NCI-H1105 treated with DMSO at 0.1 percent for 48 hours (cell line): ENCODE measurements at places on chromosomes 7 and 10.
A peak's percentile ranks its signal among the peaks of the same experiment; 100 is the strongest.

DNA sequence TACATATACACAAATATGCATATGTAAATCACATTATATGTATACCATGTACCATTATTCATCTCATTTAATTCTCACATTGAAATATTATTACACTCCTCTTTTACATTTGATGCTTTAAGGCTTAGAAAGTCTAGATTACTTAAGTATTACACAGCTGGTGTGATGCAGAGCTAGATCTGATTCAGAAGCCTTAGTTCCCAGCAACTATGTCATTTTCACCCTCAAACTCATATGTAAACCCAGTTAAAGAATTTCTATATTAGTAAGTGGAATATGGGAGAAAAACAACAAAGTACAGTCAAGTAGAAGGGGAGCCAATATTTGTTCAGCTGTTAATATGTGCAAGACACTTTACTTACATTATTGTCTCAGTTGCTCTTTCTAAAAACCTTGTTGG lies 74.3 kb upstream of the CSTF2T start:
- no peak for DNase-seq

GRCh38 chr10:102729029-102730026 lies 14.4 kb upstream of the WBP1L start:
- DNase-seq, result no peak

DNA sequence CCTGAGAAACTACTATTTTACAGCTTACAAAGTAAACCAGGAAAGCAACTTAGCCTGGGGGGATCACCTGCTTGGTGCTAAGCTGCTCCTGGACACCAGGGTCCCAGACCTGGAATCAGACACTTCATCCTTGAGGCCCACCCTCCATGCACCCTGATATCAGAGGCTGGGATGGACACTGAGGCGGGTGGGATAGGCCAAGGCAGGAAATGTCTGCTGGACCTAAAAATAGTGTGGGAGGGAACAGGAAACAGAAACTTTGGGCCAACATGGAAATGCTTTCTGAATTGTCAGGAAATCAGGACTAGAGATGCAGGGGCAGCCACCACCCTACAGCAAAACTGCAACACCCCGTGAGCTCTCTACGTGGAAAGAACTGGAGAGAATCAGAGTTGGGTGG lies 101.5 kb upstream of the PODXL start:
- DNase-seq, result no peak

GRCh38 chr10:15253951-15254807 lies 85.7 kb upstream of the NMT2 start:
- DNase-seq, result no peak

- DNase-seq, result no peak
Measured at GRCh38 chr10:3077940-3078630, 10.7 kb downstream of the PFKP start.

DNA sequence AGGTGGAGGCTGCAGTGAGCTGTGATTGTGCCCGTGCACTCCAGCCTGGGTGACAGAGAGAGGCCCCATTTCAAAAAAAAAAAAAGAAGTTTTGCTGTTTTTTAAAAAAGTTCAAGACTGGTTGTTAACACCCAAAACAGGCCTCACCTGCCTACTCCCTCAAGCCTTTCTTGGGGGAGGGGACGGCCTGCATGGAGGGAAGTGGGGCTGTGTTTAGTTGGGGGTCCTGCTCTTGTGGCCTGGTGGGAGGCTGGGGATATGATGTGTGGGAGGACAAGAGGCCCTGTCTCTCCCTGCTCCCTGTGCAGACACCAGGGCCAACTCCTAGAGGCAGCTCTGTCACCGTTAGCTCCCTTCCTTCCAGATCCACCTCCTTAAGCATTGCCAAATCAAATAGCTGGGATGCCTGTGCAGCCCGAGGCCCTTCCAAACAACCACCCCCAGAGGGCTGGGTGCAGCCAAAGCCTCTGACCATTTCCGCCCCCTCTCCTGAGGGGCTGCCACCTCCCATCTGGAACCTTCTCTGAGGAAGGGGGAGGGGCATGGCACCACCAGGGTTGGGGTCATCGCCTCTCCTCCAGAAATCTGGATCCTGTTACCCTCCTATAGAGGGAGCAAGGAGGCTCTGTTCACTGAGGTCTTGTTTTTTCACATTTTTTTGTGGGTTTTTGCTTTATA lies 32.9 kb upstream of the ANKRD2 start:
- no peak for DNase-seq

DNA sequence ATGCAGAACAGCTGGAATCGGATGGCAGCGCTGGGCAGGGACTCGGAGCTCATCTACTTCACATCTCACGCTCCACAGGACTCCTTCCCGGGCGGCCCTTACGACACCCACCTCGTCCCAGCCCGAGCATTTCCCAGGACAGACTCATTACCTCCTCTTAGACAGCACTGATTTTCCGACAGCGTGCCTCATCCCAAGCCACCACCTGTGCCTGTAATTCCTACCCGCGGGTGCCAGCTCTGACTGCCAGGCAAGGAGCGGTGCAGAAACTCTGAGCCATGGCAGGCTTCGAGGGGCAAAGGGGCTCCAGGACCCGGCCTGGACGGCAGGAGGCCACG lies 25.6 kb downstream of the GPER1 start:
- no peak for DNase-seq

- no peak for DNase-seq
Measured at GRCh38 chr10:28983799-28984198, 305.1 kb upstream of the LYZL1 start.

DNA sequence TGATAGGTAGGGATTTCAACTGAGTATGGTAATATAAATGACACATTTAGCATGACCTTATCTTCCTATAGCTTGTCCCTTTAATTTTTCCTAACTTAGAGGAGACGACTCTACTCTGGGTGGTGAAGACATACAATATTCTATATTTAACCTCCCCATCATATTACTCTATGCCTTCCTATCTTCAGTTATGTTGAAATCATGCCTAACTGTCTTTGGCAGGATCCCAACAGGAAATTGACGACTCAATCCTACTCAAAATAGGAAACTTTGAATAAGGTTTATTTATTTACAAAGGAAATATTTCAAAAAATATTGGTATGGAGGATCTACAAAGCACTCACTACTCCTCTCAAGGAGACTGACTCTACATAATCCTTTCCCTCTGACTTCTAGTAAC lies 24.1 kb upstream of the SEMA3A start:
- no peak for DNase-seq

DNA sequence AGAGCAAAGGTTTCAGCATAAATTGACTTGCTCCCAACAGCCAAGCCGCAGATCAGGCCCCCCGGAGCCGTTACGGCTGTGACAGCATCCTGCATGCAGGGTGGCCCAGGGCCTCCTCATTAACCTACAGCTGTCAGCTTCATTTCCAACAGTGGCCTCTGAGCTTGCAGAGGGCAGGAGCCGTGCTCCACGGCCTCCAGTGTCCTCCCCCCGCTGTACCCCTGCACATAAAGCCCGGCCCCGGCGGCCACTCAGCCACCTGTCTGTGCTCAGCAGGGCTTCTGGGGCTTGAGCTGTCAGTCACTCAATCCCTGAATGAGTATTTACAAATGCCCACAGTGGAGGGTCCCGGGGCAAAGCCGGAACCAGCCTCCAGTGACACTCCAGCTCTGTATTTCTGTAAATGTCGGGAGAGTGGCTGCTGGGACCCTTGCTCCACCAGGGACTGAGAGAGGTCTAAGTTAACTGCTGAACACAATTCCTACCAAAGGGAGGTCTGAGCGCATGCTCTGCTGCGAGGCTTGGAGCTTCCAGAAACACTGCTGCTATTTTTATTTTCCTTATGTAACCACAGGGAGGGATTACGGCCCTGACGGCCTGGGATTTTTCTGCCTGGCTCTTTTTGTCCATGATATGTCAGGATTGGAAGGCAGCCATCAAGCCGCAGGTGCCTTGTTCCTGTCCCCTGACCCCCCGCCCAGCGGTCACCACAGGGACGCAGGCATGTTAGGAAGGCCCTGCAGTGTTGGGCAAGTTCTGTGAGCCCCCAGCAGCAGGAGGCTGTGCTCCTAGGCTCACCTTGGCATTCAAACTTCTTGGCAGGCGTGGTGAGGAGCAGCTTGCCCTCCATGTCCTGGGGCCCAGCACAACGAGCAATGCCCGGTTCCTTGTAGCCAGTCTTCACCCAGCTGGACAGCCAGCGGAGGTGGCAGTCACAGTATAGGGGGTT lies 165.0 kb downstream of the SLIT1 start:
- DNase-seq, result no peak

GRCh38 chr7:72444026-72444776 lies 32.1 kb upstream of the CALN1 start:
- DNase-seq, result no peak

DNA sequence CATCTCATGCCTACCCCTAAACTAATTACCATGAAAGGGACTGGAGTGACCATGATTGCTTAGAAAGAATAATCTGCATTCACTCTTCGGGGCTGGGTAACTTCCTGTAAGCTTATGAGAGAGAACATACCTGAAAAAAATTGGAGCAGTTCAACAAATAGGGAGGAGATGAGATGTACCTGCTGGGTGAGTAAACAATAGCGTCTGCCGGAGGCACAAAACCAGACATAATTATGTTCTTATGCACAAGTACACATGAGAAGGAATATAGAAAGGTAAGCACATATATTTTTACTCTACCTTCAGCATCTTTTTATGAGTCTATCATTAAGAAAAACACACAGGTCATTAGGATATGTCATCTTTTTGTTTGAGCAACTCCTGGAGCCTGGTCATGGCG lies 224.6 kb upstream of the FERD3L start:
- DNase-seq, result peak; percentile 7

DNA sequence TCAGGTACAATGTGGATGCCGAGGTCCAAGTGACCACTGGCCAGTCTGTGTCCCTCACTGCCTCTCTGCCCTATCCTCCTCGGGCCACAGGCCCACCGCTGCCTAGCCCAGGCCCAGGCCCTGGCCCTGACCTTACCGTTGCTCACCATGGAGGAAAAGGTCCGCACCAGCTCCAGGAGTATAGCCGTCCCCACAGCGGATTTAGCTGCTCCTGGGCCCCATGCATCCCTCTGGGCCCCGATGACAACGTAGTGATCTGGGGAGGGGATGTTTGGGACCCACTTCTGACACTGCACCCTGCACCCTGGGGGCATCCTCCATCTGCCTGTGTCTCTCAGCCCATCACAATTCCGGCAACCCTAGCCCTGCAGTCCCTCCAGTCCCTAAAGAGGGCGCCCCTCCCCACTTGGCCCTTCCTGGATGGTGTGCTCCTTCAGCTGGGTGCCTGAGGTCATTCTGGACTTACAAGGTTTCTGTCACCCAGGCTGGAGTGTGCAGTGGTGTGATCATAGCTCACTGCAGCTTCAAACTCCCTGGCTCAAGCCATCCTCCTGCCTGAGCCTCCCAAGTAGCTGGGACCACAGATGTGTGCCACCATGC lies 12.1 kb downstream of the TFR2 start:
- no peak for DNase-seq

DNA sequence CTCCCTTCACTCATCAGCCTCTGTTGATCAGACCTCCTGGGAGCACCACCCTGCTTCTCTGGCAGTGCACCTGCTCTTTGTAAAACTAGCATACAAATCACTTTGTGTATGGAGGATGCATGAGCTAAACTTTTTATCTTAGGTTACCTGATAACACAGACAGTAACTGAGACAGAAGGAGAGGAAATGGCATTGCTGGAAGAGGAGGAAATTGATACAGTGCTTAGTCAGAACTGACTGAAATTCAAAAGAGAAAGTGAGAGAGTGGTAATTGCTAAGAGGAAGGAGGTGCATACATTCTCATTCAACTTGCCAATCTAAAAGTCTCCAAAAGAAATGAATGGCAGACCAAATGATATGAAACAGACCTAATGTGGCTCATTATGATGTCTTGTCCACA lies 1120.7 kb downstream of the GATA3 start:
- no peak for DNase-seq

DNA sequence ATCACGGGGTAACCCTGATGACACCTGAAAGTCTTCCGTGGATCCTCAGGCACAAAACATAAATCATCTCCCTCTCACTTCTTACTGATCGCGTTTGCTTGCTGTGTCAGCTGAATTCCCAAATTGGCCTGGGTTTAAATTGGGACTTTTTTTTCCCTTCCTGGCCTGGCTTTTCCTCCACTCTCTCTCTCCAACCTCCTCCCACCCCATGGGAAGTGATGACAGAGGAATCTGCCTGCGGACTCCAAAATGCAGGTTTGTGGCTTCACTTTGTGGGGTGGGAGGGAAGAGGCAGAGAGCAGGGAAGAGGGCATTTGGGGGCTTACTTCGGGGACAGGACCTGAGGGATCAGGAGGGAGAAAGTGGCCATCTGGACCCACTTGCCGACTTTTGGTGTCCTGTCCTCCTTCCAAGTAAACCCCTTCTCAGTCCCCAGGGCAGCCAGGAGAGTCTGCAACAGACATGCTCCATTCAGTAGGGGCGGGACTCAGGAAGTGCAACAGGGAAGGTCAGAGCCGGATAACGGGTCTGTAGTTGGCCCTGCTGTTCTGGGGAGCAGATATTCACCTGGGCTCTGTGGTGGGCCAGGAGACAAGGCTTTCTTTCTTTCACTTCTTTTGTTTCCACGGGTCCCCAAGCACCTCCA lies 172.7 kb downstream of the PLXNA4 start:
- DNase-seq, result no peak

DNA sequence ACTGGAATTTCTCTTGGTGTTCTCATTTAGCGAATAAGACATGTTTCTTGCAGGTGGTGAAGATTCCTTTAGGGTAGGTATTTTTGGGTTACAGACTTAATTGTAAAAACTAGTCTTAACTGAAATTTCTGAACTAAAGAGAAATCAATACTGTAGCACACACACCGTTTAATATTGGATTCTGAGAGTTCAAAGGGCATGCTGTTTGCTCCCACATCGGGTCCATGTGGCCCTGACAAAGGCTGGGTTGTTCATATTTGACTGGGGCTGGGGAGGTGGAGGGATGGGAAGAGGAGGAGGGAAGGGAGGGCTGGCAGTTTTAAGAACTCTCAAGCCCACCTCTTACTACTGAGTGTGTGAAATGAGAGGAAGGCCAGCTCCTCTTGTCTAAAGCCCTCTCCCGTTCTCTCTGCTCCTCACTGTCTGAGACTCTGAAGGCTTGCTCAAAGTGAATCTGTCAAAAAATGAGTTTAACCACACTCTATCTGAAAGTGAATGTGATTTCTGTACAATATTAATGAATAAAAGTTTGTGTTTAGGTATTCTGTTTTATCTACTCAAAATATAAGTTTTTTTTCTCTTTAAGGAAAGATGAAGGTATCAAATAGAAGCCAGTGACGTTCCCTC lies 40.0 kb upstream of the RHEB start:
- DNase-seq, result no peak

DNA sequence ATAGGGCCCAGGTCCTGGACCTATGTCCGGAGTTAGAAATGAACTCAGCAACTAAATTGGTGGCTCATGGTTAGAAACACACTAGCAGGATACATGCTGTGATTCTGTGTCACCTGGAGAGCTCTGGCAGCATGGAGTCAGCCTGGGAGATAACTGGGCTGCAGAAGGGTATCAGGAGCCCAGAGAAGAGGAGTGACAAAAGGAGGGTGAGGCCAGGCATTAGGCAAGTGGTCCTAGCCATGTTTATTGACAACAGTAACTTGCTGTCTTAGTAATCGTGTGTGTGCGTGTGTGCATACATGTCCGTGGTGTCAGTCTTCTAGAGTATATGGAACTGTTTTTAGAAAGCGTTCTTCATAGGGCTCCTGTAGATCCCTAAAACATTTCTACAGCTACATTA lies 157.5 kb upstream of the PHYHIPL start:
- no peak for DNase-seq

- peak; percentile 38 for DNase-seq
Measured at GRCh38 chr7:127245002-127245401, 7.7 kb downstream of the GRM8 start.
